ENCODE measurements at places on chromosomes 12 and 14.

DNA sequence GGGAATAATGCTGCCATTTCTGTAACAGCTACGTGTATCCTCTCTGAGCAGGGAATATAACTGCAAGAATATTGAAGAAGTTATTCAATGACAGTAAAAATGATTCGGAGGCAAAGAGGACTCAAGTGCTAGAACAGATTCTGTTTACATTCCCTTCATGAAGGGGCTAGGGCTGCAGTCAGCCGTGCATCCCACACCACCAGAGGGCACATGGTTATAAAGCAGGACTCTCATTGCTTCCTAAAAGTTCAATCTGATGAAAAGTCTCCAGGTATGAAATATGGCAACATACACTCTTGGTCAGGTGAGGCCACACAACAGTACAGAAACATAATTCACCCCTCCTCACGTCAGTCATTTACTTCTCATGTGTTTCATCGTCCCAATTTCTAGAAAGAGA is 34.0 kb downstream of the TCHP start:
- H3K4me1 ChIP-seq: peaks cover 14% of the 10 kb centered on the region
- H3K27ac ChIP-seq: no peak overlapping the region
- peaks cover 18% of the 10 kb centered on the region for H3K36me3 ChIP-seq
- no peak overlapping the region for H3K4me3 ChIP-seq

- no peaks in the 10 kb centered on the region for H3K36me3 ChIP-seq
- H3K4me3 ChIP-seq: no peak overlapping the region
- DNase-seq: no peak
- peaks cover 40% of the 10 kb centered on the region for H3K4me1 ChIP-seq
These were observed 6.0 kb upstream of the LGALS3 start for GRCh38 chr14:55123101-55123500.

GRCh38 chr12:23596568-23596967 is 352.9 kb downstream of the SOX5 start:
- no peaks in the 10 kb centered on the region for H3K36me3 ChIP-seq
- H3K4me1 ChIP-seq: no peaks in the 10 kb centered on the region
- DNase-seq: no peak
- no peak overlapping the region for H3K27ac ChIP-seq
- H3K4me3 ChIP-seq: no peak overlapping the region
- H3K27me3 ChIP-seq: no peaks in the 10 kb centered on the region

- no peak for DNase-seq
- H3K36me3 ChIP-seq: no peaks in the 10 kb centered on the region
- H3K4me3 ChIP-seq: no peak overlapping the region
- no peaks in the 10 kb centered on the region for H3K27me3 ChIP-seq
- H3K27ac ChIP-seq: no peak overlapping the region
These were observed 138.0 kb upstream of the CPNE8 start for GRCh38 chr12:39043424-39043822.

- H3K27me3 ChIP-seq: no peaks in the 10 kb centered on the region
- DNase-seq: no peak
- H3K4me3 ChIP-seq: no peak overlapping the region
- no peak overlapping the region for H3K27ac ChIP-seq
- H3K36me3 ChIP-seq: no peaks in the 10 kb centered on the region
These were observed 1.5 kb upstream of the VAMP1 start for GRCh38 chr12:6471989-6472360.

- no peak for DNase-seq
- H3K36me3 ChIP-seq: no peaks in the 10 kb centered on the region
- no peak overlapping the region for H3K27ac ChIP-seq
- H3K4me1 ChIP-seq: no peaks in the 10 kb centered on the region
- H3K4me3 ChIP-seq: no peak overlapping the region
- no peaks in the 10 kb centered on the region for H3K27me3 ChIP-seq
These were observed 348.0 kb downstream of the SEC23A start for GRCh38 chr14:38755036-38755435.

DNA sequence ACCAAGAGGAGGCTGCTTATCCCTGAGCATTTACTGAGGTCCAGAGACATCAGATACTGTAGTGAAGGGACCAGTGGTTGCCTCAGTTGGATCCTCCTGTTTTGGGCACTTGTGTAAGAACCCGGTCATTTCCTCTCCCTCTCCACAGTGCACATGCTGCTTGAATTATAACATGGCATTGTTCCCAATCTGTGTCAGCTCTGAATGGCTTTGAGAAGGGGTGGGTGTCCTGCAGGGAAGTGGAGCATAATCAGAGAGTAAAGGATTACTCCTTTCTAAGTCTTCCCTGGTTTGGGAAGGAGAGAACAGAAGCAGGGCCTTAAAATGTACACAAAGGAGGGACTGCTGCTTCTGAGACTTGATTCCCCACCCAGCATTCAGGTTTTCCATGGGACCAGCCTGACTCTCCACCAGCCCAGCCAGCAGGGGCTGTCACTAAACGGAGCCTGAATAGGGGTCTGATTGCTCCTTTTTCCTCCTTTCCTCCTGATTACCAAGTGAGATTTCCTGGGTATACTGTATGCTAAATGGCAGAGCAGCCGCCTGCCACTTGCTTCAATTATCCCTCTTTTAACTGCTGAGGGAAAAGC is 78.4 kb downstream of the NRXN3 start:
- H3K4me3 ChIP-seq: no peak overlapping the region
- no peaks in the 10 kb centered on the region for H3K4me1 ChIP-seq

GRCh38 chr12:114003286-114003685 is 37.2 kb upstream of the RBM19 start:
- no peak overlapping the region for H3K4me3 ChIP-seq
- no peaks in the 10 kb centered on the region for H3K4me1 ChIP-seq
- no peak overlapping the region for H3K27ac ChIP-seq
- H3K36me3 ChIP-seq: no peaks in the 10 kb centered on the region
- no peak for DNase-seq

DNA sequence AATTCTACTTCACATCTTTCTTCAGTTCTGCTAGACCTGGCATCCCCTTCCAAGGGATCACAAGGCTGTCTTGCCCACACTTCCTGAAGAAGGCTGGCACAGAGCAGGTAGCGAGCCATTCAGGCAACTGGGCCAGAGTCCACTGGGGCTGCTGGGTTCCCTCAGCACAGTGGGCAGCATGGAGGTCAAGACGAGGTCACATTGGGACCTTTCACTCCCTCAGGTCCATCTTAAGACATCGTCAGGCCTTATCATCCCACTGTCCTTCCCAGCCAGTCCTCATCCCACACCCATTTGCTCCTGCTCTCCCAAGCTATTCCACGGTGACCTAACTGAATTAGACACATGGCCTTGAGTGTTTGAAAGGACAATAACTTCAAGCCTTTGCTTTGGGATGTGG is 143.1 kb upstream of the HIF1A start:
- H3K36me3 ChIP-seq: peaks cover 6% of the 10 kb centered on the region
- no peak overlapping the region for H3K4me3 ChIP-seq
- no peak for DNase-seq
- no peaks in the 10 kb centered on the region for H3K27me3 ChIP-seq

DNA sequence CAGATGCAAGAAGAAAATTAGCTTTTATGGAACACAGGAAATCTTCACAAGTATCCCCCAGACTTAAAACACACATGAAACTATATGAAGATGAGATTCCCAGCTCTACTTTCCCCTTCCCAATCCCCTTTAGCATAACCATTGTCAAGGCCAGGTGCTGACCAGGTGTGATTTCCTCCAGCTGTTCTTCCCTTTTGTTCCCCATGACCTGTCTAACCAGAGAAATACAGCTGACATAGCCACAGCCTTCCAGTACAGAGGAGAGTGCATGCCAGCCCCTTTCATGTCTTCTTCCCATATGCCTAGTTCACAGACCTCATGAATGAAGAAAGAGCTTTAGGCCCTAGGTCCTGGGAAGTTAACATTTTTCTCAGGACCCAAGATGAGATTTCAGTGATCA is 43.5 kb upstream of the FKBP4 start:
- no peak overlapping the region for H3K4me3 ChIP-seq
- DNase-seq: no peak
- H3K4me1 ChIP-seq: no peaks in the 10 kb centered on the region

GRCh38 chr12:160858-161257 is 53.1 kb downstream of the SLC6A12 start:
- no peaks in the 10 kb centered on the region for H3K36me3 ChIP-seq
- no peak for DNase-seq
- H3K4me1 ChIP-seq: no peaks in the 10 kb centered on the region
- no peak overlapping the region for H3K4me3 ChIP-seq
- no peak overlapping the region for H3K27ac ChIP-seq

- no peaks in the 10 kb centered on the region for H3K4me1 ChIP-seq
- H3K4me3 ChIP-seq: no peak overlapping the region
- no peak overlapping the region for H3K27ac ChIP-seq
- H3K36me3 ChIP-seq: no peaks in the 10 kb centered on the region
- no peaks in the 10 kb centered on the region for H3K27me3 ChIP-seq
- DNase-seq: no peak
These were observed 46.7 kb downstream of the BHLHE41 start for GRCh38 chr12:26077915-26078702.

- H3K27ac ChIP-seq: no peak overlapping the region
- H3K36me3 ChIP-seq: peaks cover 90% of the 10 kb centered on the region
- H3K27me3 ChIP-seq: no peaks in the 10 kb centered on the region
- DNase-seq: no peak
- no peak overlapping the region for H3K4me3 ChIP-seq
These were observed 42.0 kb downstream of the CKB start for GRCh38 chr14:103480595-103480994.

Data from tibial nerve (tissue), 4 donors.